Substantia nigra (tissue), 51 donors: ENCODE measurements at places on chromosomes 12 and 14.

DNA sequence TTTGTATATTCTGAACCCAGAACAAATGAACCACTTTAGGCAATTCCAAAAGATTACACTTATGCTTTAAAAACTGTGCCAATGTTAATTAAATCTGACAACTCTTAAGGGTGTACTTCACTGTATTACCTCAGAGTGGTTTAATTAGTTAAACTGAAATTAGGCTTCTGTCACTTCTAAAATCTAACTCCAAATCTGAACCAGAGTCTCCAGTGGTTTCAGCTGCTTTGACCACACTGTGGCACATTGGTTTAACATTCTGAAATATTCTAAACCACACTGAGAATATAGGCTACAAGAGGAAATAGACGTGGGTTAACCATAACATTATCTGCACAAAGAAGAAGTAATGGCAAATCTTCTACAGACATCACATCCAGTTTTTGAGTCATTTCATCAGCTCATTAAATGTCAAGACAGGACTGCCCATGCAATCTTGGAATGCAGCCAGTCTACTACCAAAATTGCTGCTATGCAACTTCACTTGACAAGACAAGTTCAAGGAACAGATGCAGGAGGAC lies 94.8 kb downstream of the LRP6 start:
- DNase-seq: no peak

- DNase-seq: no peak
Measured at GRCh38 chr14:89143595-89143994, 273.4 kb downstream of the FOXN3 start.

GRCh38 chr12:27505761-27506160 lies 18.2 kb upstream of the PPFIBP1 start:
- DNase-seq: no peak

- DNase-seq: no peak
Measured at GRCh38 chr14:99522025-99522401, 40.8 kb downstream of the CCNK start.

DNA sequence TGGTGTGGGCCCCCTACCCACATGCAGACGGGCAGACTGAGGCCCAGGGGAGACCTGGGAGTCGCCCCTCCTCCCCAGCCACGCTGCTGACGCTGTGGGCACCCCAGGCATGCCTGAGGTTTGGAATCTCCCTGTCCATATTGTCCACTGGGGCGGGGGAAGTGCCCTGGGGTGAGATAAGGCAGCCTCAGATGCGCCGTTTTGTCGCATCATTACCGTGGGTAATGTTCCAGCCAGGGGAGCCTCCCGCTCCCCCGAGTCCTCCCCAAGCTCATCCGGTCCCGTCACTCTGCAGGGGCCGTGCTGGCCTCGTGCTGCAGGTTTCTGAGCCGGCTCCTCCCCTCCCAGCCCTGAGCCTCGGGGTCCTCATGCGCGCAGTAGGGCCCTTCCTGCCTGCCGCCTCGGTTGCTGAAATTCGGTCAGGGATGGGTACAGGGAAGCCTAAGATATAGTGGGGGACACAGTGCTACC lies 11.4 kb downstream of the INF2 start:
- no peak for DNase-seq

DNA sequence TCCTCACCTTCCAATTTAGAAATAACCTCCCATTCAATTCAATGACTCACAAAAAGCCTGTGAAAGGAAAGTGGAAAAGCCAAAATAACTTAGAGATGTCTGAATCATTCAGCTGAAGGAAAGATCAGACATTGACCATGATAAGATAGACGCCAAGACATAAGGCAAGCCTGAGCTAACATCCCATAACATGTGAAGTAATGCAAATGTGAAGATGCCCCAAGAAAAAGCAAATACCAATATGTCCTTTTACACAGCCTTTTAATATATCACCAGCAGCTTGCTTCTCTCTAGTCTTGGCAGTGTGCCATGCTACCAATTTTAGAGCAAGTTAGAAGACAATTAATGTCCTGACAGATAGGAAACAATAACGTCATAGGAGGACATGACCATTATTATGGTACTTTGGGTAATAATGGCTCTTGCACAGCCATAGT lies 2.4 kb upstream of the NUMB start:
- no peak for DNase-seq

- no peak for DNase-seq
Measured at GRCh38 chr12:45987340-45987727, 3.0 kb downstream of the SCAF11 start.

DNA sequence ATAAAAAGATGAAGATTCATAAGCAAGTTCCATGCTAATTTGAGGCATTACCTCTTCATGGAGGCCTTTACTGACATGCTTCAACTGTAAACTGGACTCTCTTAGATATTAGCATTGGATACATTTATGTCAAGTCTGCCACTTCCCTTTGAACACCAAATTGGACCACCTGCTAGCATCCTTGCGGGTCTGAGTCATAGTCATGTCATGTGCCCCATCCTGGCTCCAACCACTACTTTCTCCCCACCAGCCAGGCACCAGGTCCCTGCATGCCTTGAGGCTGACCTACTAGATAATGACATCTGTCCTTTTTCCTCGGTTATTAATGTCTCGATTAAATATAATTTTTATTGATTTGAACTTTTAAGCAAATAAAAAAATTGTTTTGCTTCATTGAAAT lies 32.9 kb upstream of the EEA1 start:
- DNase-seq: no peak

DNA sequence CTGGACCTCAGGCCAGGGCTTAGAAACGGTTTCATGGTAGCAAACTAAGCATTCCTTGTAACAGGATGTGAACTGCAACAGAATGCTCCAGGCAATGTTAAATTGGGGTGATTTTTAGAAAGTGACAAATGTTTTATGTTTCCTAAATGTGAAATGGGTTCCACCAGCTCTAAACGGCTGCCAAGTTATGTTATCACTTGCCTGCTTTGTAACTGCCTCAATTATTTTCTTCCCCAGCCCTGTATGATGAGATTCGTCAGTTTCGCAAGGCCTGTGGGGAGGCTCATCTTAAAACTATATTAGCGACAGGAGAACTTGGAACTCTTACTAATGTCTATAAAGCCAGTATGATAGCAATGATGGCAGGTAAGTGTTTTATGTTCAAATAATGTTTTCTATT lies 70.9 kb downstream of the DERA start:
- DNase-seq: no peak

DNA sequence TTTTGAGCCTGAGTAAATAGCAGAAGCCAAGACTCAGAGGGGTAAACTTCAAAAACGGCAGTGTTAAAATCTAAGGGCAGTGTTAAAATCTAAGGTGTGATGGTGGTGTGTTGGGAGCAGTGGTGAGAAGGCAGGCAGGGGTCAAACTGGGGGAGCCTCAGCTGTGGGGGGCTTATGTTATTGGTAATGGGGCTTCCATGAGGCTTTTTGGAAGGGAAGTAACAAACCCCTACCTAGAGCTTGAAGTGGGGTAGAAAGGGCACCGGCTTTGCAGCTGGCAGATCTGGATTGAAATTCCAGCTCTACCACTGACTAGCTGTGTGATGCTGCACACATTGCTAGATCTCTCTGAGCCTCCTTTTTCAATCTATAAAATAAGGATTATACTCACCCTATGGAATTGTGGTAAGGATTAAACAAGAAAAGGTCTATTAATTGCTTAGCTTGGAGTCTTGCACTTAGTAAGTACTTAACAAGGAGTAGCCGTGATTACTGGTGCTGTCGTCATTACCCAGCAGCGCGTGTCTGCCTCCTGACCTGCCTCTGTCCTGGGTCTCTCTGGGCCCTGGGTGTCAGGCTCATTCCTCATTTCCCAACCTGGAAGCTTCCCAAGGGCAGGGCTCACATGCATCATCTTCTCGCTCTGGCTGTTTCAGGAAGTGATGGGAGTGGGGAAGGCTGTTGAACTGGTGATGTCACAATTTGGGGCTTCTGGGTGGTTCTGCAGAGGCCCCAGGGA lies 18.5 kb upstream of the KRT80 start:
- no peak for DNase-seq

- DNase-seq: no peak
Measured at GRCh38 chr12:19575337-19576243, 136.3 kb downstream of the AEBP2 start.
